Choroid plexus epithelial cell (primary cell): ENCODE measurements at places on chromosomes 16 and 17.

DNA sequence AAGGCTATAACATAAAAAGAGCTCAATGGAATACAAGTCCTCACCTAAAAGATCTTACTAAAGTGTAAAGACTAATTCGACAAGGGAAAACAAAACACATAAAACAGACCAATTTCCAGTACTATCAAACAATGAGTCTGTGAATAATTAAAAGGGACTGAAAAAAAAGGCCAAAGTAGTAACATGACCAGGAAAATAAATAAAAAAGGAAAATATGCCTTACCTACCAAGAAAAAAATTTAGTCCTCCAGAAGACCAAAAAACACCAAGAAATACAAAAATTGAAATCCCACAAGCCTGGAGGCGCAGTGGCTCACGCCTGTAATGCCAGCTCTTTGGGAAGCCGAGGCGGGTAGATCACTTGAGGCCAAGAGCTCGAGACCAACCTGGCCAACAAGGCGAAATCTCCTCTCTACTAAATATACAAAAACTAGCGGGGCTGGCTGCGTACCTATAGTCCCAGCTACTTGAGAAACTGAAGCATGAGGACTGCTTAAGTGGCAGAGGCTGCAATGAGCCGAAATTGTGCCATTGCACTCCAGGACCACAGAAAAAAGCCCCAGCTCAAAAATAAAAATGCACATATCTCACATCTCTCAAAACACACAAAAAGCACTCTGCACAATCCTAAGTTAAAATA, 60.8 kb downstream of the TEX14 start:
- DNase-seq: no peak

DNA sequence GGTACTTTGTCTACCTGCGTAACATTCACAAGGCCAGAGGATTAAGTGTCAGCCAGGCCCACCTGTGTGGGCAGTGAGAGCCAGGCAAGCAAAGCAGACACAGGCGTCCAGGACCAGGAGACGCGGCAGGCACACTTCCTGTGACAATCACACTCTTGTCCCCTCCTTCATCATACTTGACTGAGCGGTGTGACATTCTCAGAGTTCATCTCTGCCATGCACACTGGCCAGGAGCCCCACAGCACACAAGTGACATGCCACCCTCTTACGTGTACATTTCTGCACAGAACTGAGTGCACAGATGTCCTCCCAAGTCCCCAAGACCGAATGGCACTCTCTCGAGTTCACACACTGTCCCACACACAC, 8.7 kb downstream of the PPP1R9B start:
- no peak for DNase-seq

DNA sequence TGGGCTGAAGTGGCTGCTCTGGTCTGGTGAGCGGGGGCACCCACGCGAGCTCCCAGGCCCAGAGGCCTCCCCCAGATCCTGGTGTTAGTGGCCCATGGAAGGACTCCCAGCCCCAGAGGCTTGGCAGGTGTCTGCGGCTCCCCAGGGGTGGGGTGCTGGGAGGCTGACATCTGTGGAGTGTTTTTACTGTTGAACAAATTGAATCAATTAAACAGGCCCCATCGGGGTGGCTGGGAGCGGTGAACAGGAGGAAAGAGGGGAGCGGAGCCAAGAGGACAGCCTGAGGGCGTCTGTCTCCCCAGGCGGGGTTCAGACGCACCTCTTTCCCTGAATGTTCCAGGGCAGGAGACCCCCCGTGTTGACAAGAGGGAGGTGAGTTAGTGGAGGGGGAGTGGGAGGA, 29.9 kb downstream of the ACTG1 start:
- DNase-seq: no peak

- DNase-seq: no peak
These were observed 6.5 kb upstream of the PNPO start for GRCh38 chr17:47934856-47935255.

DNA sequence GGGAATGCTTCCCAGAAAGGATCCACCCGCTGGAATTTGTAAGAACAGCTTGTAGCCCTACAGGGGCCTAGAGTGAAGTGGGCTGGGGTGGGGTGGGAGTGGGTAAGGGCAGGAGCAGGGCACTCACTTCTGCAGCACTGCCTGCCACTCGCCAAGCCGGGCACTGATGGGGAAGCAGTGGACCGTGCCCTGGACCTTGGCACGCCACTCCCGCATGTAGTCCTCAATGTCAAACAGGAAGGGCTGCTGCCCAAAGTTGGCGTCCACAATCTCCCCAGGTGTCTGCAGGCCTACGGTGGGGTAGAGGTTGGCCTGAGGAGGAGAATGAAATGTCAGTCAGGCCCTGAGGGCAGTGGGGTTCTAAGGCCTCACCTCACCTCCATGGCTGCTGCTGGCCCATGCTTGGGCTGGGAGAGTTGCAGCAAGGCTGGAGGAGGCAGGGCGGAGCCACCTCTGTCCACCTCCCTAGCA, 15.7 kb upstream of the GFOD2 start:
- DNase-seq: no peak

GRCh38 chr17:4643676-4644075, 2.2 kb upstream of the ALOX15 start:
- no peak for DNase-seq

DNA sequence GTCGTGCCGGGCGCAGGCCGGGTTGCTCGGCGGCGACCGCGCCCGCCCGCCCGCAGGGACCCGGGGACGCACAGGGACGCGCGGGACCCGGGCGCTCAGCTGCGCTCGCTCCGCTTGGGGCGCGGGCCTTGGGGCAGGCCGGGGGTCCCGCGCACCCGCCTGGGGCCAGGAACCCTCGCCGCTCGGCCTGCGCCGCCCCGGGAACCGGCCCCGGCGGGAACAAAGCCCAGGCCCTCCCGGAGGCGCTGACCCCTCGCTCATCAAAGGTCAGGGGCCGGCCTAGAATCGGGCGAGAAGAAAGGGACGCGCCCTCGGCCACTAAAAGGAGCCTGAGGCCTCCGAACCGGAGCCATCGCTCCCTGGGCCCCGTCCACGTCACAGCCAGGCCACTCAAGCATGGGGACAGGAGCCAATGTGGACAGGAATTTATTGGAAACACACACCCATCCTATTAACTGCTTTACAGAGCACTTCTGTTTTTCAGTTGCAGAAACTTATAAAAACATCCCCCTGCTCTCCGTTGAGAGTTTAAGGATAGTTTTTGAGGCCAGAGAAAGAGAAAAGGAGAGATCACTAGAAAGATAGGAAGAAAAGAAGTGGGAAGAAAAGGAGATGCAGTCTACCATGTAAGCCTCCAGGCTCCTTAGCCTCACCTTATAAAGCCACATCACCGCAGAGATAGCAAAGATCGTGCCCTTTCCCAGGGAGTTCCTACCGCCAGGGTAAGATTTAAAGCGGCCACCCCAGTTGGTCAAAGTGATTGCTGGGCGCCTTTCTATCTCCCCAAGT, 558 bp upstream of the ZFHX3 start:
- no peak for DNase-seq

GRCh38 chr17:48492401-48493298, 38.2 kb downstream of the HOXB1 start:
- peak; percentile 59 for DNase-seq

DNA sequence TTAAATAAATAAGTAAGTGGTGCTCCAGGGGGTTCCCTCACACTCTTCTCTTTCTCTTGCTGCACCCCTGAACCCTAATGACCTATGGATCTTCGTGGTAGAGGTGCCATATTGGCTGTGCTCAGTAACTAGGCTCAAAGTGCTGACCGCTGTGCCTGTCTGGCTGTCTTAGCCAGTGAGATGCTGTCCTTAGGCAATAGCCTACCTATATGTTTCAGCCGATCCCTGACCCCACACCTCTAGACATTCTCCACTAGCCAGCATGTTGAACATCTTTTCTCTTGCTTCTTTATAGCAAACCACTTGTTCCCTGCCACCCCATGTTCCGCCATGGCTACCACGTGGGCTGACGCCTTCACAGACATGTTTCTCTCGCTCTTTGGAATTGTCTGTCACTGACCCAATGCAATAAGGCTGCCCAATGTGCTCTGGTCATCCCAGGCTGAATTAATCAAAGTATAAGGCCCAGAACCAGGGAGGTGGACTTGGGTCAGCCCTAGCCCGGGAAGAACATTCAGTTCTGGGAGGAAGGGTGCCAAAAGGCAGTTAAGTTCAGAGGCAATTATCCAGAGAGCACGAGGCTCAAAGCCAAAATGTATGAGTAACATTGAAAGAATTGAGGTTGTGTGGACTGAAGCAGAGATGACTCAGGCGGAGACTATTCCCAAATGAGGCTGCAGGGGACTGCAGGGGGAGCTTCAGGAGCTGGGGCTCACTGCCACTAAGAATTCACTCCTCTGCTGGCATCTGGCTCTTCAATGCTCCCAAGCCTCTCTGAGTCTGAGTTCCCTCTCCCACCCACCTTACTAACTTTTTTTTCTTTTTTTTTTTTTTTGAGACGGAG, 28.7 kb upstream of the TNRC6A start:
- DNase-seq: peak; percentile 98

DNA sequence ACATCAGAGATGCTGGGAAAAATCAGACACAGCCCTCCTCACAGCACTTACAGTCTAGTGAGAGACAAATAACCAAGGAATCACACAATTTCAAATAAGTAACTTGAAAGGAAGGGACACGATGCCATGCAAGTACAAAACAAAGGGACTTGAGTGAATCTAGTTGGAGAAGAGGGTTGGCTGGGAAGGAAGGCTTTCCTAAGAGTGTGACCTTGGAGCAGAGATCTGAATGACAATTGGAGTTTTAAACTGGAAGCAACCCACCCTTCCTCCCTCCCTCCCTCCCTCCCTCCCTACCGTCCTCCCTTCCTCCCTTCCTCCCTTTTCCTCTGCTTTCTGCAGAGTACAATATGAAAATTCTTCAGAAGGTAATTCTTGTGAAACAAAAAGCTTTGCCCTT, 31.1 kb downstream of the ADAMTS18 start:
- DNase-seq: no peak

DNA sequence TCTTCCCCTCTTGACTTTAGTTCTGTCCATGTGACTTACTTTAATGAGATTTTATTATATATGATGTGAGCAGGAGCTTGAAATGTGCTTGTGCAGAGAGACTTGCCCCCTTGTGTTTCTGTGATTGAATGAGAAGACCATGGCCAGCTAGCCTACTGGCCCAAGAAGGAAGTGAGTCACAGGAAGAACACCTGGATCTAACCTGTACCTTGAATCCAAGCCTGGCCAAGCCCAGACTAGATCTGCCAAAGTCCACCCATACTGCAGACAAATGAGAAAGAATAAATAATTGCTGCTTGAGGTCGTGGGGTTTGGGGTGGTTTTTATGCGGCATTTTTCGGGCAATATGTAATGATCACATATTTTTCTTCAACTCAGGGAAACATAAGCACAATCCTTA, 9.6 kb downstream of the ABCA10 start:
- DNase-seq: no peak

GRCh38 chr17:31579265-31579664, 187.8 kb downstream of the RAB11FIP4 start:
- peak; percentile 52 for DNase-seq

DNA sequence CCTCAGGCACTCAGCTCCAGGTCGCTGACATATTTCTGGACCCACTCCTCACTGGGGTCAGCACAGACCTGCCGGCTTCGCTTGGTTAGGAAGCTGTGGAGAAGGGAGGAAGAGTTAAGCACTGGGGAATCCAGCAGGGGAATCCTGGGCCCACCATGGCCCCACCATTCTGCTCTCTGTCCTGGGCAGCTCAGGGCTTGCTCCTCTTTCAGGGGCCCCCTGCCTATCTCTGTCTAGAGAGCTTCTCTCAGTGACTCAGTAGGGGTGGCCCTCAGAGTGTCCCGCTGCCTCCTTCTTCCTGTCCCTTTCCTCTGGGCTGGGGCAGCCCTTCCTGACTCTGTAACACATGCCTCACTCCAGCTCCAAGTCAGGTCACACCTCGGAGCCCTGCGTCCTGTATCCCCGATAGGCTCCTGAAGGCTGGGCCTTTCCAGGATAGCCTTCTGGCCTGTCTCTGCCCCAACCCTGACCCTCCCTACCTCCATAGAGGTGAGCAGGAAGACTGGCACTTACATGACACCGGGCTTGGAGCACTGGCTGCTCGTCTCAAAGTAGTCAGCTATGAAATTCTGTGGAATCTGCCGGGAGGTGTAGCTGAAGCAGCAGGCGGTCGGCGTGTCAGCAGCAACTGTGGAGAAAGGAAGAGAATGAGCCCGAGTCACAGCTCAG, 1.1 kb downstream of the CCL3 start:
- peak; percentile 7 for DNase-seq

DNA sequence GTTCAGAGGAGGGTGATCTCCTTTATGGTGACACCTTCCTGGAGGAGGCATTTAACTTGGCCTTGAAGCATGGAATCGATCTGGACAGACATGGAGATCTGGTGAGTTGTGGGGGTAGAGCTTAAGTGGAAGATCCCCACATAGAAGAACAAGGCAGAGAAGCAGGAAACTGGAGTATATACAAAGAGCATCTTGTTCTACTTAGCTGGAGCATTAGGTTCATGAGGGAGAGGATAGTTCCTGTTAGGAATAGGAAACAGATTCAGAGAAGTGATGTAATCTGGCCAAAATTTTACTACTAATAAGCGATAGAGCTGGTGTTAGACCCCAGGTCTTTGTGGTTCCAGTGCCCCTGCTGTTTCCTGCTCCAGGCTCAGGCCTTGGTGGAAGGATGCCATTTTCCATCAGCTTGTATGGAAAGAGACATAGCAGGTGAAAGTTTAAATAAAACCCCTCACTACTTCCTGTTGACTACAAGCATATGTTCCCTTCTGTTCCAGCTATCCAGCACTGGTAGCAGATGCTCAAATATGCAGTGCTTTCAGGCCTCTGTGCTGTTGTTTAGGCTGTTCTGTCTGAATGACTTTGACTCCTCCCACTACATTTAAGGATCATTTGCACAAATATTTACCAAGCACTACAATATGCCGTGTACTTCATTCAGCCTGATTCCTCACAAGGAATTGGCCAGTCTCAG, 9.4 kb downstream of the RPAIN start:
- DNase-seq: peak; percentile 59

GRCh38 chr16:69378760-69379159, 7.0 kb downstream of the TERF2 start:
- peak; percentile 37 for DNase-seq

DNA sequence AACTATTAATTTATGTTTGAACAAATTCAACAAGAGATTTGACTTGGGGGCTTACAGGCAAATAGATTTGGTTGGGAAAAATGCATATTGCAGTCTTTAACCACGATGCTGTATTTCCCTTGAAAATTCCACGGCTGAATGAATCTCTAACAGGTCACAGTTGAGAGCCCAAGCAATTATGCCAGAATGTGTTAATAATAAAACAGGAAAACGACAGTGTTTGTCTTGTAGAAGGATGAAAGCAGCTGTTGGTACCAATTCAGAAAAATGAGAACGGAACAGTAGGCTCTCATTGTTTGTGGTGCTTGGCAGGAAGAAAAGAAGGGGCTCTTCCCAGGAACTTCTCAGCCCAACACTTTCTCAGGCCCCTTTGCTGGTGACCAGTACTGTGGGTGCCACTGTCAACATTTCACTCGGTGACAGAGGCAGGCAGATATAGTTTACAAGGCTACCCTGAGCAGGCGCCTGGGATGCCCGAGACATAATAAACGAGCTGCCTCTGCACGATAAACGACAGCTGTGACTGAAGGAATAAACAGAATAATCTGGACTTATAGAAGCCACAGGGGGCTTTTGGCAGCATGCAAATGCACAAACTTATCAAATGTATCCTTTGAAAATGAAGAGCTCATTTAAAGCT, 387.1 kb downstream of the HS3ST4 start:
- no peak for DNase-seq
